ENCODE measurements at places on chromosomes 3 and 15.

DNA sequence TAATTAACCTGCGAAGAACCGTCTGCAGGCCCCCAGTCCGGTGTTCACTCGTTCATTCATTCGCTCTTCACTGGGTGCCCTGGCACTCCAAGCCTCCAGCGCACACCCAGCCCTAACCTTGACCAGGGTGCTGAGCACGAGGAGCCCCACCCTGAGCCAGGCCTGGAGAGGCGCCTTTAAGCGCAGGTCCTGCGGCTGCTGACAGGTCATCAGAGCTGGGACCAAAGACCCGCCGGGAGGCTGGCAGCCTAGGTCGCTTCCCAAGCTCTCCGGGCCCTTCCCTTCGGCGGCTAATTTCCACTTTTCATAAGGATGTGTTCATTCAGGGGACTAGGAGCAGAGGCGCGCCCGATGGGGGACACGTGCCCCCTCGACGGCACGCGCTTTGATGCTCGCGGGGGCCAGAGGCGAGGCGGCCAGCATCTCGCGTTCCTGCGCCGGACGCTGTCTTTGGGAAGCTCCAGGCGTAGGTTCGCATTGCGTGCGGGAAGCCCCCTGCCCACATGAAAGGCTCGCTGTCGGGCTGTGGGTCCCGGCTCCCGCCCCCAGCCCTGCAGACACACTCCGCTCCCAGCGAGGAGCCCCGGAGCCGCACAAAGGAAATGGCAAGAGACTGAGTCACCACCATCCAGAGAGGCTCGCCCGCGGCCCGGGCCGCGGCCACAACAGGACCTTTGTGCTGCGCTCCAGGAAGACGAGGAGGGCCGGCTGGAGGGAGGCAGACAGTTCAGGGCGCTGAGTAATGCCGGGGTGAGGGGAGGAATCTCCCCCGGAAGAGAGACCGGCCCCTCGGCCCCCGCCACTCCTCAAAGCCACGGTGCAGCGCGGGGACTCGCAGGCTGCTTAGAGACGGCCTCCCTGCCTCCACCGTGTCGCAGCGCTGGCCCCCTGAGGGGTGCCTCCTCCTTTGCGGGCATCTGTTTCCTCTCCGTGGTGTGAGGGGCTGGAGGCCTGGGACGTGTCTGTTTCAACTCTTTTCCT lies 266.4 kb upstream of the HES1 start:
- no peak for DNase-seq

DNA sequence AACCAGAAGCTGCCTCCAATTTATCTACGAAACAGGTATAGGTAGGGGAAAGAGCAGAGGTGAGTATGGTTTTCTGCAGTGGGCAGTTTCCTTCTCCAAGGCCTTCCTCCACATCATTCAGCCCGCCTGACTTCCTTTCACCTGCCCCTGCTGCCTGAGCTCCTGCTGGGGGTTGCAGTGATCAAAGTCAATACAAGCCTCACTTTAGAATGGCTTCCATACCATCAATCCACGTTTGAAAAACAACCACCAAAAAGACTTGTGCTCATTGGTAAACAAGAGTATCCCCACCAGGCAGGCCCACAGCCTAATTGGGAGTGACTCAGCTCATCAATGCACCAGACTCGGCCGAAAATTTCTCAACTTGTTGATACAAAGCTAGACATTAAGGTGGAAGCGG lies 159.9 kb downstream of the MAGI1 start:
- no peak for DNase-seq

GRCh38 chr15:85886309-85886811 lies 91.6 kb upstream of the KLHL25 start:
- DNase-seq: no peak

DNA sequence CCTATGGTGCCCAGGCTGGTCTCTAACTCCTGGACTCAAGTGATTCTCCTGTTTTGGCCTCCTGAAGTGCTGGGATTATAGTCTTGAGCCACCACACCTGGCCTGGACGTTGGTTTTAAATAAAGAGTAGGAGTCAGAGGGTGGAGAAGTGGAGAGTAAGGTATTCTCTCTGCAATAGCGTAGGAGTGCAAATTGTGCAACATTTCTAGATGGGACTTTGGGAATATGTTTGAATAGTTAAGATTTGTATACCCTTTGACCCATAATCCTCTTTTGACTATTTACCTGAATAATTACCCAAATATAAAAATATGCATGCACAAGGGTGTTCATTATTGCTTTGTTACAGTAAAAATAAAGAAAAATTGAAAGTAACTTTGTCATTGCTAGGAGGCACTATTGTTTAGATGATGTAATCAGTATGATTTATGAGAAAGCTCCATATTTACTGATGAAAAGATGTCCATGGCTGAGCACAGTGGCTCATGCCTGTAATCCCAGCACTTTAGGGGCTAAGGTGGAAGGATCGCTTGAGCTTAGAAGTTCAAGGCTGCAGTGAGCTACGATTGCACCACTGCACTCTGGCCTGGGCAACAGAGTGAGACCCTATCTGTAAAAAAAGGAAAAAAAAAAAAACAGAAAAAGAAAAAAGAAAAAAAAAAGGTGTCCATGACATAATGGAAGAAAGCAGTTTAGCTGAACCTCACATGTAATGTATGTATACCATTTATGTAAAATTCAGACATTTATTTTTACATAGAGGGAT lies 15.1 kb upstream of the XYLB start:
- DNase-seq: no peak

DNA sequence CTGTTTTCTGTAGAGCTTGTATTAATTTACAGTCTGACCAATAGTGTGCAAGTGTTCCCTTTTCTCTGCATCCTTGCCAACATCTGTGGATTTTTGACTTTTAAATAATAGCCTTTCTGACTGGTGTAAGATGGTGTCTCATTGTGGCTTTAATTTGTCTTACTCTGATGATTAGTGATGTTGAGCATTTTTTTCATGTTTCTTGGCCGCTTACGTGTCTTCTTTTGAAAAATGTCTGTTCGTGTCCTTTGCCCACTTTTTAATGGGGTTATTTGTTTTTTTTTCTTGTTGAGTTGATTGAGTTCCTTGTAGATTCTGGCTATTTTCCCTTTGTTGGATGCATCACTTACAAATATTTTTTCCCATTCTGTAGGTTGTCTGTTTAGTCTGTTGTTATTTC lies 7.6 kb upstream of the ACOX2 start:
- no peak for DNase-seq

- DNase-seq: no peak
These were observed 441.4 kb downstream of the CNTN3 start for GRCh38 chr3:74173090-74173489.

- DNase-seq: no peak
These were observed 166.0 kb upstream of the EIF1B start for GRCh38 chr3:40143283-40144090.

GRCh38 chr15:67130673-67131601 lies 65.5 kb downstream of the SMAD3 start:
- no peak for DNase-seq

GRCh38 chr3:186180151-186180550 lies 71.3 kb upstream of the ETV5 start:
- no peak for DNase-seq

DNA sequence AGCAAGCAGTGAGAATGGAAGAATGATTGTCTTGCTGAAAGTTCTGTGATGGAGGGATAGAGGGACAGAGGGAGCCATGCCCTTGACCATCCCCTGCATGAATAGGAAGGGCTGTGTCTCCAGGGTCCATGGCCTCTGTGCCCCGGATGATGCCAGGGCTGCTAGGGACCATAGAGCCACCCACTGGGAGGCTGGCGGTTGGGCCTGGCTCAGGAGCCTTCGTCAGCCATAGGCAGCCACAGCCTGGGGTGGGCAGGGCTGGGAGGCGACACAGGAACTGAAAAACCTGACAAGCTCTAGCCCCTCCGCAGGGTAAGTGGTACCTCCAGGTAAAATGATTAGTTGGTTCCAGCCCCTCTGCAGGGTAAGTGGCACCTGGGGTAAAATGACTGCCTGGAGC lies 19.1 kb upstream of the LAMP3 start:
- DNase-seq: no peak

DNA sequence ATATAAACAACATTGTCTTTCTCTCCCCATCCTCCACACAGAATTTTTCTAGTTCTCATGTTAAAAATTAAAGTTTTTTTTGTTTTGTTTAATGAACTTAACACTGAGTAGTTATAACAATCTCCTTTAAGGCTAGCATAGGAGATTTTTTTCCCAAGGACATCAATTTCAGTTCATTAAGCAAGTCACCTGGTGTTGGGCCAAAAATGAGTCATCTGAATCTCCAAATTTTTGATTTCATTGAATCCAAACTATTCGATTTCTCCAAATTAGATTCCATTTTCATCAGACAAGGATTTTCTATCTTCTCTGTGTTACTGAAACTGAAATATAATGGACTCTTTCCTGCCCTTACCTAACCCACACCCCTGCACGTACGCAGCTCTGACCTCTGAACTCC lies 631.4 kb upstream of the MDFIC2 start:
- DNase-seq: no peak

DNA sequence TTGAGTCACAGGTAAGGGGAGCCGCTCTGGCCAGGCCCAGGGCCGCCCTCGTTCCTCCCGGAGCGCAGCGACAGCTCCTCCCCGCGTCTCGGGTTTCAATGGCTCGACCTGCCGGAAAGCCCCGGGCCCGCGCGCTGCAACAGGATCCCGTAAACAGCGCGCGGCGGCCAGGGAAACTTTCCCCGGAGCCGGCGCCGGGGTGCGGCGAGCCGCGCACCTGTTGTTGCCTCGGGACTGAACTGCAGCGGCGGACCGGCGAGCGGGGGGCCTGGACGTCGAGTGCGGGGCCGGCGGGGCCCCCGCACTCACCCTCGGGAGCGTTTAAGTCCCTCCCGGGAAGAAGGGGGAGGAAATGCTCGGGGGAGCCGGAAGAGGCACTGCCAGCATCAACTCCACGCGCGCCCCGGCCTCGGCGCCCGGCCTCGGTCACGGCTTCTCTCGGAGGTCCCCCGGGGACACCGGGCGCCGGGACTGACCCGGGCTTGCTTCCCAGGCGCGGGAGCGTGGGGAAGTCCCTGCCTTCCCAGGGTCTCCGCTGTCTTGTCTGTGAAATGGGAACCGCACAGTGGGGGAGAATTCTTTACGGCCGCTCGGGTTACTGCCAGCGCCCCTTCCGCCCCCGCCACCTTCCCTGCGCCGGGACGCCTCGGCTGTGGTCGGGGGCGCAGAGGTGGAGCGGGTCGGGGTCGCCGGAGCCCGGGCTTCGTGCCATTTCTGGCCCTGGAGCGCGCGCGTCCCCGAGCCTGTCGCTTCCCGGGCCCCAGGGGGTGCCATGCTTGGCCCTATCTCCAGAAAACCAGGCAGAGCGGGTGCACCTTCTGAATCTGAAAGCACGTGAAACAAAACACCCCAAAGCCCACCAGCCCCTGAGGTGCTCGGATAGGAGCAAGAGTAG lies 7.5 kb upstream of the PGPEP1L start:
- peak; percentile 4 for DNase-seq

GRCh38 chr3:58048301-58048700 lies 40.1 kb downstream of the FLNB start:
- no peak for DNase-seq

DNA sequence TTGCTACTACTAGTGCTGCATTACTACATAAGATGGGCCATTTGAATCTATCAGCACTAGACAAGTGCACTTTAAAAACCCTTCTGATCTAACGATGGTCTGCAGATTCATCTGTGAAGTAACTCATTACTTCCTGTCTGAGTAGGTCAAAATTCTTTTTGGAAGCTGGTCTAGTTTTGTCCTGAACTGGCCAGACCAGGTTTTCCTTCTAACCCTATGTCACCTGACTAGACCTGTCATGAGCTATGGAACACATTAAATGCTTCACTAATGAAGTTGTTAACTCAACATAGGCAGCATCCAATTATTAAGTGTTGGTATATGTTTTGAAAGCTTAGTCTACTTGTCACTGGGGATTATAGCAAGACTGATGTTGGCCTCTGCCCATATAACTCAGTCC lies 10.1 kb upstream of the RBM5 start:
- DNase-seq: no peak

DNA sequence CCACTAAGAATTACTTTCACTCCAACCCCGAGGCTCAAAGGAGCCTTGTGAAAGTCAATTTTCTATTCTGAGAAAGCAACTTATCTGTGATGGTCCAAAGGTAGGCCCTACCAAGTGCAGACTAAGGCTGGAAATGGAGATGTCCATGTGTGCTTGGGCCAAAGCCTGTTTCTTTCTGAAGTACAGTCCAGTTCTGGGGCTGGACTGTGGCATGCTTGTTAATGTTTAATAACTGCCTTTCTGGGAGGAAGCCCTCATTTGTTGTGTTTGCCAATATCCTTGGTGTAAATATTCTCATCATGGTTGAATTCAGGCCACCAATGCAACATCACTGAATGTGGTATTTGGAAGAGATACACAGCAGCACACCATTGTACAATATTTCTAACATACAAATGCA lies 182.3 kb upstream of the BCL6 start:
- no peak for DNase-seq

DNA sequence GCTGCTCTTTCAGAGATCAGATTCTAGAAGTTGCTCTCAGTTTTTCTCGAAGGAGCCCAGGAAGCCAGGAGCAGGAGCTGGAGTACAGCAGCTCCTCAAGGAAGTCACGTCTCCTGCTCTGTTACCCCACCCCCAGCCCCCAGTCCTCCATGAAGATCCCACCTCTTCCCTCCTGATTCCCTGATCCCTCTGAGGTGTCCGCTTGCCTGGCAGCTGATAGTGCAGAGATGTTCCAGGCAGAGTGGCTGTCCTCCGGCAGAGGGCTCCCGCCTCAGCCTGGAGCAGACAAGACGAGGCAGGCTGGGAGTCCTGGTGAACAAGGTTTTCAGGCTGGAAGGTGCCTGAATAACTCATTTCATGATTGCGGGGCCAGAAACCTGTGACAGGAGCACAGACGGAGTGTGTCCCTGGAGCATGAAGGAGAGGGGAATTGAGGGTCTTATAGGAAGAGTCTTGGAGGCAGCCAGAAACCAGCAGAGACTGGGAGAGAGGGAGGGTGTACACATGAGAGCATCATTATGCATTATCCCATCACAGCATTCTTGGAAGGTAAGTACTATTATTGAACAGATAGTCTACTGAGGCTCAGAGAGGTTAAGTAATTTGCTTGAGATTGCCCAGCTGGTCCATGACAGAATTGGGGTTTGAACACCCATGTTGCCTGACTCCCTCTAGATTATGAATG lies 1.2 kb downstream of the HRH1 start:
- DNase-seq: no peak

DNA sequence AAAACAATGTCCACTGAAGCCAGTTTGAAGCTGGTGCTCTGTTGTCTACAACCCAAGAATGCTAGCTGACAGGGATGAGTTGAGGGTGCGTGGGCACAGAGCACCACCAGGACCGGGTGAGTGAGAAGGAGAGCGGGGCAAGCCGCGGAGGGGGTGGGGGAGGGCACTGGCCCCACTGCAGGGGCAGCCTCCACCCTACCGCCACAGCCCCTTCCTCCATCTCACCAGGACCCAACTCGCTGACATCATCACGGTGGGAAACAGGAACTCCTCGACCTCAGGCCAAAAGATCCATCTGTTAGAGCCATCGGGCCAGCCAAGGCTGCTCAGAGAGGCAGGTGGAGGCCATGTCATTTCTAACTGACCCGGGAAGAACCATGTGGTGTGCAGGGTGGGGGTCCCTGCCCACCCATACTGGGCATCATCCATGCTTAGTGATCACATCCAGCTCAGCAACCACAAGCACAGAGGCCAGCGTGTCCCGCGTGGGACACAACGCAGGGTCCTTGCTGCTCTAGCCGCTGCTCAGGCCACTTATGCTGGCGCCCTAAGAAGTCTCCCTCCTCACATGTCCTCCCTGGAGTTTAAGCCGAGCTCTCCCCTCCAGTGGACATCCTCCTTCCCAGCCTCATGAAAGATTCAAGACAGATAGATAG lies 57.6 kb upstream of the GATA2 start:
- no peak for DNase-seq
